ENCODE measurements at places on chromosomes 7 and 10.
A peak's percentile ranks its signal among the peaks of the same experiment; 100 is the strongest.

DNA sequence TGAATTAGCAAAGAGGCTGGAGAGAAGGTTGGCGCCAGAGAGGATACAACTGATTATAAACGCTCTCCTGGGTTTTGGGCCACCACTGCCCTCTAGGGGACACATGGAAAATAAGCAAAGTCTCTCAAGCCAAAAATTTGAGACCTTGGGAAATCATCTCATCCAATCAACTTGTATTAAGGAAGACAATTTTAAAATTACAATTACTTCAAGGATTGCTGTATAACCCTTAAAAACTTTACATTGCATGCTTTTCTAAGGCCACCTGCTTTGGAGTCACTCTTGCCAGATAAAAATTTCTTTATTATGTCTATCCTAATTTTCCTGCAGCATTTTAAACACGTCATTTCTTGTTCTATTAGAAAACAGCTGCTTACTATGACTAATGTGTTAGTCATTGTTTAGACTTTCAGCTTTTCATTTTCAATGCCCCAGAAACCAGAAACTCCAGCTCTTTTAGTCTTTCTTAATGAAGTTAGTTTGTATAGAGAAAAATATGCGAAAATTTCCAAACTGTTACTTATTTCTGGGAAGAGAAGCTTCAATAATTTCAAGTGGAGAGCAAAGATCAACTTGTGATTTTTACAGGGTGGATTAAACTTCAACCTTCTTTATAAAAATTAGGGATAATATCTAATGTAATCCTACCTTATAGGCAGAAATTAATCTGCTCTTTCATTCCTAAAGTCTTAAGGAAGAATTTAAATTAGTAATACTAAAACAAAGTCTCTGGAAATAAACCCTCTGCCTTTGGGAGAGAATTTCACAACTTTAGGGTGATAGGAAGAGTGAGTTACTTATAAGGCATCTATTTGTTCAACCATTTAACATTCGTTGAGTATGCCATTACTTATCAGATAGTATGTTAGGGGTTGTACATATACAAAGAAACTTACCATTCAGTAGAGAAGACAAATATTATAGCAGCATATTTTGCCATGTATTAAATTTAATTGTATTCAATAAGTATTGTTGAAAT lies 20.6 kb upstream of the RHOBTB1 start:
- peak; percentile 42 for DNase-seq

- no peak for DNase-seq
These were observed 15.8 kb downstream of the ANXA7 start for GRCh38 chr10:73398024-73398423.

GRCh38 chr10:50490241-50490640 lies 133.5 kb downstream of the SGMS1 start:
- DNase-seq: no peak

- no peak for DNase-seq
These were observed 221.6 kb upstream of the NRP1 start for GRCh38 chr10:33556103-33556502.

DNA sequence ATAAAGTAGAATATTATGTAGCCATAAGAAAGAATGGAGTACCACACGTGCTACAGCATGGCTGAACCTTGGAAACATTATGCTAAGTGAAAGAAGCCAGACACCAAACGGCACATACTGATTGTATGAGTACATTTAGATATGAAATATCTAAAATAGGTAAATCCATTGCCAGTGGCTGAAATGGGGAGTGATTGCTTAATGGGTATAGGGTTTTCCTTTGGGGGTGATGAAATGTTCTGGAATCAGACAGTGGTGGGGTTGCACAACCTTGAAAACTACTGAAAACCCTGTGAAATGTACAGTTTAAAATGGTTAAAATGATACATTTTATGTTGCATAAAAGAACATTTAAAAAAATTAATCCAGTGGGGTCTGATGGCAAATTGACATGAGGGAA lies 667.9 kb downstream of the AUTS2 start:
- no peak for DNase-seq

GRCh38 chr7:122970740-122971725 lies 24.5 kb downstream of the TAS2R16 start:
- no peak for DNase-seq

- no peak for DNase-seq
These were observed 57.4 kb upstream of the AGR3 start for GRCh38 chr7:16939161-16939560.

GRCh38 chr7:137885678-137886077 lies 38.9 kb upstream of the DGKI start:
- DNase-seq: no peak

GRCh38 chr10:70007116-70007820 lies 45.4 kb upstream of the MACROH2A2 start:
- DNase-seq: no peak

DNA sequence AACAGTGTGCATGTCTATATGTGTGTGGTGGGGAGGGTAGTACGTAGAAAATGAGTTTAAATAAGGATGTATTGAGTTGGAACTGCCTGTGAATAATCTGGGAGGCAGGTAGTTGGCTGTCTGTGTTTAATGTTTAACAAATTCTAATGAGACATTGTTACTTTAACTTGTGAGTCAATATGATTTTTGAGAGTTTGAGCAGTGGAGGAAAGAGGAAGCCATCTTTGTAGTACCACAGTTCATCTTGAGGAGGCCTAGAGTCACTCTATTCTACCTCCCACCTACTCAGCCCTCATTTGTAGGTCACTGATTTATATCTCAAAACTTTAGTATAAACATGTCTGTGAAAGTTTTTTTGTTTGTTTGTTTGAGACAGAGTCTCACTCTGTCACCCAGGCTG lies 129.9 kb upstream of the ITGB1 start:
- no peak for DNase-seq

GRCh38 chr10:1451941-1452340 lies 285.4 kb downstream of the ADARB2 start:
- DNase-seq: no peak

DNA sequence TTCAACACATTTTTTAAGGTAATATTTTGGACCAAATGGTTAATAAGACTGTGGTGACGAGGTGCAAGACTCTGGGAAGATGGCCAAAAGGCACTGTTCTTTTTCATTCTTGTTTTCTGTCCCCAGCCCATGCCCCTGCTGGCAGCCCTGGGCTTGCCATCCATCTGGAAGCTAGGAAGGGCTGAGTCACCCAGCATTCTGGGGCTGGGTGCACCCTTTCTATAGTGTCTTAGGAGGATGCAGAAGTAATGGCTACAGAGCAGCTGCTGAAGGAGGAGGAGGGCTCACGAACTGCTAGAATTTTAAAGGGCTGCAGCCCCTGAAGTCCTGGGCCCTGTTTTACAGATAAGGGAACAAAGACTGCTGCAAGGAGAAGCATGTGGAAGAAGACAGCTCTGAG lies 42.8 kb upstream of the ZNF32 start:
- no peak for DNase-seq

DNA sequence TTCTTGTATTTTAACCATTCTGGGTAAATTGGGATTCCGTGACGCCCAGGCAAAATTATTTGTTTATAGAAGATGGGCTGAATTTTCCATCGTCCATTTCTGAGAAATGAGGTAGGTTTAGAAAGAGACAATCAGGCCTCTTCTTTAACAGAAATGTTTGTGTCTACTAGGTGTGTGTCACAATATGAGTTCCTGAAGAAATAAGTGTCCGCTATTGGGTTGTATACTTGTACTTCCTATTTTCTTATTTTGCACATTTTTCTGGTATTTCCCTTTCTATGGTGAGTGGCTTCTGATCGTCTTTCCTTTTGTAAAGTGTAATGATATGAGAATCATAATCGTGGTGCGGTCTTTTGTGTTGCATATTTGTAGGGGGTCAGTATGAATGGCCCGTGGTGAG lies 83.9 kb downstream of the TCF7L2 start:
- no peak for DNase-seq

GRCh38 chr10:60467202-60467546 lies 77.5 kb upstream of the ANK3 start:
- DNase-seq: no peak

- no peak for DNase-seq
These were observed 135.7 kb downstream of the INHBA start for GRCh38 chr7:41567031-41567730.

DNA sequence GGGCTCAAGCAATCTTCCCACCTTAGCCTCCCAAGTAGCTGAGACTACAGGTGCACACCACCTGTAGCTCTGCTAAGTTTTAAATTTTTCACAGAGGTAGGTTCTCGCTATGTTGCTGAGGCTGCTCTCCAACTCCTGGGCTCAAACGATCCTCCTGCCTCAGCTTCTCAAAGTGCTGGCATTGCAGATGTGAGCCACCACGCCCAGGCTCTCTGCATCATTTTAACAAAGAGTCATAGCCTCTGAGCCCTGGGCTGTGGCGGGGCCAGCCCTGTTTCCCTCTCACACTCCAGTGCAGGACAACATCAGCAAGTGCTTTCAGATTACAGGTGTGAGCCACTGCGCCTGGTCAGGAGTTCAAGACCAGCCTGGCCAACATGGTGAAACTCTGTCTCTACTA lies 102.5 kb downstream of the COL26A1 start:
- DNase-seq: no peak

- DNase-seq: no peak
These were observed 218.7 kb downstream of the SNX10 start for GRCh38 chr7:26510231-26510957.

DNA sequence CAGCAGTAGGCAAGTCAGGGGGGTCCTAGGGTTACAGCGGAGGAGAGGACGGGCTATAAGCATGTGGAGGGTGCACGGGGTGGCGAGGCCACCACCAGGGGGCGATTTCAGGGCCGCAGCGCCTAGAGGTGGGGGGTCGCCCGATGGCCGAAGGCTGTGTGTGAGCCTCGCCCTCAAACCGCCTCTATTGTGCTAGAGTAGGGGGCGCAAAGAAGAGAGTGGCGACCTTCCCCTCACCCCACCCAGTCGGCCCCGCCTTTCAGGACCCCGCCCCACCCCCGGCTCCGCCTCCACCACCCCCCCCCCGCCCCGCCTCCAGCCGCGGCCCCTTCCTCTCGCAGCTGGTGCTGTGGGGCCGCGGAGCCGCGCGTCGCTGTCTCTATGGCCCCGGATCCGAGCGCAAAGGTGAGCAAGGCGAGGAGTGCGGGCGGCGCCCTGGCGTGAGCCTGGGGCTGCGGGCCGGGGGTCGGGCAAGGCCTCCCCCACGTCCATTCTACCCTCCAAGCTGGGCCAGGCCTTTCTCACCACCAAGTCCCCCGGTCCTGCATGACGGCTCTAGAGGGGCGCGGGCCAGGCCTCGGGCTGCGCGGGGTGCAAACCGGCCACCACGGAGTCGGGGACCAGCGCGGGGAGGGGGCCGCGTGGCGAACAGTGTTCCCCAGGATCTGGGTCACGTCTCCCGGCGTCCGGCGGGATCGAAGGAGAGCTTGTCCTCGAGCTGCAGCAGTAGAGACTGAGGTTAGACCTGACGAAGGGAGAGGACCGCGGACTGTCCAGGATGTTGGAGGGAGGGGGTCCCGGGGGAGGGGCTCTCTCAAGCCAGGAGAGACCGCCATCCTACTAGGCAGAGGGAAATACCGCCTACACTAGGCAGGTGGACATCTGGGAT lies at the start of gene SEMA4G:
TSS of gene SEMA4G (plus strand) at position 318 of the 889 bp plus-strand sequence. CDS start 3,409 bp downstream, outside the sequence.
- peak; percentile 36 for DNase-seq

GRCh38 chr7:1457059-1457948 lies 2.0 kb downstream of the MICALL2 start:
- no peak for DNase-seq

DNA sequence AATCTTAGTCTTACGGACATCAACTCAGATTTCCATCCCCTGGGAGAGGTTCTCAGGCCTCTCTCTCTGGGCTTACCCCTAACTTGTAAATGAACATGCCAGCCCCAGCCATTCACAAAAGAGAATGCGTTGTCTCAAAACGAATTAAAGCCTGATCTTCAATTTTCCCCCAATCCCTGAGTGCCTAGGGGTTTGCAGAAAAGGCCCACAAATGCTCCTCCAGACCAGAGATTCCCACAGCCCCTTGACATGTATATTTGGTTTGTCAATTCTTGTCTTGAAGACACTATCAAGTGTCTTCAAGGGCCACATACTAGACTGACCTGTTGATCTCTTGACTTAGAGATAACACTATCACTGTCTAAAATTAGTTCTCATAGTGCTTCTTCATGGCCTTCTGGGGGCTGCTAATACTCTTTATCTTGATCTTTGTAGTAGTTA lies 11.9 kb upstream of the HOXA13 start:
- DNase-seq: no peak

DNA sequence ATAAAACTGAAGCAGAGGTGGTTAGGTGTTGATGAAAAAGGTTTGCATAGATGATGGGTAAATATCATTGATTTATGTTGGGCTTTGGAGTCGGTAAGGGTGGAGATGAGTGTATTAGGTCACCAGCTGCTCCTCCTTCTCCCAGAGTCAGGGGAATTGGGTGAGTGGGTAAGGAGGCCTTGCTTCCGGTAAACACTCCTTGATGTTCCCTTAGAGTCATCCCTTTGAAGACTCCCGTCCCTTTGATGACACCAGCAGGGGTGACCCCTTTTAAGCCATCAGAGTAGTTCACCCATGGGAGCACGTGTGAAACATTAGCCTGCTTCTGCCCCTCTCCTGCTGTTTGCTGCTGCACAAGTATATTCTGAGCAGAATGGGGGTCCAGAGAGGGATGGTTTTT lies 92.2 kb upstream of the DKK1 start:
- no peak for DNase-seq

DNA sequence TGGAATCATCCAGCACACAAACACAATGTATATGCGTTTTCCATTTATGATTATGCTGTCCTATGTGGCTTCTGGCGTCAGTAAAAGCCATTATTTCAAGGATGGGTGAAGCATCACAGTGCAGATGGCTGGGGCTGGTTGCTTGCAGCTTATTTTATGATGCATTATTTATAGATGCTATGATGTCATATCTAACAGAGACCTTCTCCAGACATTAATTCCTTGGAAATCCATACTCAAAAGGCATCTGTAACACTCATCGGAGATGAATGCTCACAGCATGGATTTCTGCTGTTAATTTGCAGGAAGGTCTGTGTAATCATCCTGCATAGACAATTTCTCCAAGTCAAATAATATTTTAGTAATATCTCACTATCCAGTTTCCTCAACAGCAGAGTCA lies 7.2 kb downstream of the RGS10 start:
- DNase-seq: no peak

GRCh38 chr7:89988074-89988473 lies 166.2 kb upstream of the STEAP1 start:
- DNase-seq: no peak

- no peak for DNase-seq
These were observed 265.0 kb downstream of the MAD1L1 start for GRCh38 chr7:1967512-1968396.

DNA sequence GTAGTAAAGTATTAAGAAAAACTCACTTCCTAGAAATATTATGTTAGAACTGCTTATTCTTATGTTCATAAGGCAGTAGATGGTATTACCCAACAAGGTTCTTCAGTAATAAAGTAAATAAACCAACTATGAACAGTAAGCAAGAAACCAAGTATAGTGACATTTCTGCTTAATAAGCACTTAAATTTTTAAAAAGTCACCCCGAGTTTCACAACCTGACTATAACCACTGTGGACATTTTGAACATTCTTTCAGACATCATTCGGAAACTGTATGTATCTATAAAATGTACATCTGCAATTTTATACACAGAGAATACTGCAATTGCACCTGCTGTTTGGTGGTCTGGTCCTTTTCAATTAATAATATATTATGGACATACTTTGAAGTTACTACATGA lies 1073.6 kb downstream of the XPNPEP1 start:
- DNase-seq: no peak

- DNase-seq: no peak
These were observed 1198.5 kb upstream of the SORCS1 start for GRCh38 chr10:108362961-108363360.

- DNase-seq: no peak
These were observed 11.2 kb upstream of the CRYGN start for GRCh38 chr7:151451156-151451555.
